Stimulated activated CD8-positive, alpha-beta memory T cell treated with anti-CD3 and anti-CD28 coated beads, Interleukin-7, amount 100 ng/mL, for 48 hours (primary cell): ENCODE measurements at places on chromosomes 1 and 21.
A peak's percentile ranks its signal among the peaks of the same experiment; 100 is the strongest.

GRCh38 chr1:164660775-164661174, 101.8 kb downstream of the PBX1 start:
- DNase-seq = no peak

DNA sequence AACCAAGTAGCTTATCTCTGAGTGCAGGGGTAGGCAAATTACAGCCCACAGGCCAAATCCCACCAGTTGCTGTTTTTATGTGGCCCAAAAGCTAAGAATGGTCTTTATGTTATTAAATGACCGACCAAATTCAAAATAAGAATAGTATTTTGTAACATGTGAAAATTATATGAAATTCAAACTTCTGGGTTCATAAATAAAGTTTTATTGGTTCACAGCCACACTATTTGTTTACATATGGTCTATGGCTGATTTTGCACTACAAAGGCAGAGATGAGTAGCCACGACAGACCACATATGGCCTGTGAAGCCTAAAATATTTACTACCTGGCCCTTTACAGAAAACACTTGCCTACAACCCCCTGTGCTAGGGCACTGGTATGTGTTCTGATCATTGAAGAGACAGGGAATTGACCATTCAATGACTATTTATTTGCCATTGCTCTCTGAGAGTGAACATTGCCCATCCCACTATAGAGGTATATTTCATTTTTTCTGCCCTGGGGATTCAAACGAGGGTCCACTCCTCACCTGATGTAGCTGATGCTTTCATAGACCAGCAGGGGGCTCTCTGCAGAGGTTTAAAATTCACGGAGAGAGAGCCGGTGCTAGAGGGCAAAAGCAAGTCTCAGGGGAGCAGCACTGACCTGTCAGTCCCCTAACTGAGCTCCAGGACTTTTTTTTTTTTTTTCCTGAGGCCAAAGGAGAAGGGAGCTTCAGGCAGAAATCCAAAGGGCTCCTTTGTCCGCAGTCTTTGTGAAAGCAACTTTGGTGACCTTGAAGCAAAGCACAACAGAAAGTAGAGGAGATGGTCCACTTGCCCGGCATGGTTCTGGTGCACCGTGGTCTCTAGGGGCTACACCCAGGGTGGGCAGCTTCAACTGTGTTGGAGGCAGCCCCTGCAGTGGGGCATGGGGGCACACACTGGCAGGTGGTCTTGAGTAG, 7.3 kb upstream of the GNL2 start:
- DNase-seq = no peak

GRCh38 chr1:89870998-89871397, 50.2 kb downstream of the LRRC8D start:
- no peak for DNase-seq

GRCh38 chr1:37267111-37267835, 207.1 kb upstream of the ZC3H12A start:
- DNase-seq = no peak

DNA sequence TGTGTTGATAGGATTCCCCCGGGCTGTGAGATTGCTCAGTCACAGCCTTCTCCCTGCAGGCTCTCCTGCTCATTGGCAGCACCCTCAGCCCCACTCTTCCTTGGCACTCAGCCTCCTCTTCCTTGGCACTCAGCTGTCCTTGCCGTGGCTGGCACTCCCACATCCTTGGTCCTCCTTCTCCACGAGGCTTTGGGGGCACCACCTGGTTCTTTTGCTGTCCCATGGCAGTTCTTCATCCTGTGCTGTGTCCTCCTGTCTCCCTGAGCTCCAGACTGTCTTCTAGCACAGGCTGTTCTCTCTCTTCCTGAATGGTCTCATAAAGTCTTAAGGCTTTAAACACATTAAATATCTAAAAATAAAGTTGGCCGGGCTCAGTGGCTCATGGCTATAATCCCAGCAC, 27.0 kb downstream of the PKNOX1 start:
- no peak for DNase-seq

- peak; percentile 11 for DNase-seq
Measured at GRCh38 chr1:60281360-60281932, 207.9 kb upstream of the C1orf87 start.

DNA sequence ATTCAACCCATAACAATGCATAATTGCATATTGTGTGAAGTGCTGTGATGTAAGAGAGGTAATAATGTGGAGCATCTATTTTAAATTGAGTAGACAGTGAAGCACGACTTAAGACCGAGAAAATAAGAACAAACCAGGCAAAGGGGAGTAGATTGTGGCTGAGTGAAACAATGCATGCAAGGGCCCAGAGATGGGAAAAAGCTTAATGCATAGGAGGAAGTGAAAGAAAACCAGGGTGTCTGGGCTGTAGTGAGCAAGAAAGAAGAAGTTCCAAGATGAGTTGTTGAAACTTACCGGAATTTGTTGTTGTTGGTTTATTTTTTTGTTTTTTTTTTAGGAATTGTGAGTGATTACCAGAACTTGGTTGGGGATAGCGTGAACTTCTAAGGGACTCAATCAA, 104.7 kb downstream of the SNX7 start:
- no peak for DNase-seq

DNA sequence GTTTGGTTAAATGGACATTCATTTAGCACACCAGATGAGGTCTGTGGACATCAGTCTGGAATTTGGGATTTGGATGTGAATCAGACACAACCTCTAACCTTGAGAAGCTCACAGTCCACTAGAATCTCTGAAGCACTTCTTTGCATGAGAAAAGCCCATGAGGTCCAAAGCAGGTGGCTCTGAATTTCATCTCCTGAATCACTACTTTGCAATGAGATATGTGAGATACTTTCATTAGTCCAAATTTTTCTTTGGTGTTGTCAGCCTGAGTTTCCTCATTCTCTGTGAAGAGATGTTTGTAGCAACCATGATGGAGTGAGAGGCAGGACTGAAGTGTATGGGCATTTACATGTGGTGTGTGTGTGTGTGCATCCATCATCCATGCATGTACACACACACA, 16.5 kb upstream of the LCE2D start:
- DNase-seq = no peak

GRCh38 chr1:53470155-53470554, 11.0 kb downstream of the DMRTB1 start:
- no peak for DNase-seq

DNA sequence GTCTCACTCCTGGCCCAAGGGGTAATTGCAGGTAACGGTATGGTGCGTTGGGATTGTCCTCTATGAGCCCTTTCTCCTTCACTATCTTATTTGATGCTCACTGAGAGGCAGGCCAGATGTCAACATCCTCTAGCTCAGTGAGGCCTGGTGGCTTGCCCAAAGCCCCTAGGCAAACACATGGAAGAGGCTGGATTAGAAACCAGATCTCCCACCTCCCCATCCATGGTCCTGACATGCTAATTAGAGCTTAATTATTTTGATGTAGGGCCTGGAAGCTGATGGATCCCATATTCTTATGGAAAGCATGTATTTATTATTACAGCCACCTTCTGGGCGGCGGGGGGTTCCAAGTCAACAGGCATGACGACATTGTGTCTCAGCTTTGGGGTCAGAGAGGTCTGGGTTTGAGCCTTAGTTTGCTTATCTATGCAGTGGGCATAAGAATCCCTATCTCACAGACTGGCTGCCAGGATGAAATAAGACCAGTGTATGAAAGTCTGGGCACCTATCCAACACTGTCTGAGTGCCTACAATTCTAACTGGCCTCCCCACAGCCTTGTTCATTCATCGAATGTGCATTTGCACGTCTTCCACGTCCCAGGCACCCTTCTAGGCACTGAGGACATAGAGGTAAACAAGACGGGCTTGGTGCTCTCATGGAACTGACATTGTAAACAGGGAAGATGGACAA, 6.2 kb downstream of the SMPDL3B start:
- DNase-seq = no peak

DNA sequence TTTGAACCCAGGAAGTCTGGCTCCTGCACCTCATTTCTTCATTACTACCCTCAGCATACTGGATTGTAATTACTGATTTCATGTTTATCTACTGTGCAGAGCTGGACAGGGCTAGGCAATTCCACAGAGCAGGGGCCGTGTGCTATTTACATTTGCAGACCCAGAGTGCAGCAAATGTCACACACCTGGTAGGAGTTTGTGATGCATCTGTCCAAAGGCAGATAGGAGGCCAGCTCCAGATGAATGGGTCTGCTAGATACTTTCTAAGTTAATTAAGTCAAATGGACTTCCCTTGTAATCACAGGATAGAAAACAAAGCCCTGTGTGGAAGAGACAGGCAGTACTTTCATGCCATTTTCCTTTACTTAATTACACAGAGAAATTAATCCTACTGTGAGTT, 46.2 kb downstream of the PGBD5 start:
- no peak for DNase-seq

DNA sequence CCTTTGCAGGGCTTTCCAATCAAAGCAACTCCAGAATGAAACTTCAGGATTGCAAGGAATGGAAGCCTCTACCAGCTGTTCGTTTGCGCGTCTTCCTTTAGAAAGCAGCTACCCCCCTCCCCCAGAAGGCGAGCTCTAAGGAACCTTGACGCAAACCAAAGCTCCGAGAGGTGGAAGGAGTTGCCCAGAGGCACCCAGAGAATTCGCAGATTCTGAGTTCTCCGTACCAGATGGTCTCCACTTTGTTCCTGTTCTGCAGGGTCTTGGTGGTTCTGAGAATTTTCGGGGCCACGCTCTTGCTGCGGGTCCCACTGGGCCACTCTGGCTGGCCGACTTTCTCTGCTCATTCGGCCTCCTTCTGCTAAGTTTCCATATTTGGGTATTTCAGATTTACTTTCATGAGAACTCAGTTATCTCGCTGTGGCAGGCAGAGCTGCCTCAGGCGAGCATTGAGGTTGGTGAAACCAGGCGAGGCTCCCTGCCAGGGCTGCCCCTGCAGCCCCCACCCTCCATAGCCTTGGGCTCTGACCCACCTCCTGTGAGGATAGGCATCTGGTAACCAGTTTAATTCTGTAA, 801 bp downstream of the TRAF5 start:
- DNase-seq = peak; percentile 21

GRCh38 chr1:91725618-91725988, 160.3 kb downstream of the TGFBR3 start:
- DNase-seq = no peak

GRCh38 chr1:233031521-233031920, 81.1 kb downstream of the NTPCR start:
- DNase-seq = no peak

- no peak for DNase-seq
Measured at GRCh38 chr21:42991992-42992740, 17.8 kb downstream of the PKNOX1 start.
